ENCODE measurements at places on chromosomes 2 and 18.

DNA sequence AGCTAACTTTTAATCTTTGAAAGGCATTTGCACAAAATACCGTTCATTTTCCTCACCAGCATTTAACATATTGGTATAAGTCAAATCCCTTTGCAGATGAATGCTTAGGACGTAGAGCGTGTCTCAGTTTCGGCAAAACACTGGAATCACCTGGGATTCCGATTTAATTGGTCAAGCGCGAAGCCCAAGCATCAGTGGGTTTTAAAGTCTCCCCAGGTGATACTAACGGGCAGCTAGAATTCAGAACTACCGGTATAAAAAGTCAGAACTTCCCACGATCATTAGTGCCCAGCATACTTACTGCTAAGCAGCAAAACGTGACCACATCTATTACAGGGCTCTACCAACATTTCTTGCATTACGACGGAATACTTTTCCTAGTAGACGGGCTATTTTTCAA is 24.6 kb downstream of the ALPK2 start:
- no peak for DNase-seq

- no peak for DNase-seq
These were observed 46.6 kb downstream of the KCMF1 start for GRCh38 chr2:85017411-85018048.

DNA sequence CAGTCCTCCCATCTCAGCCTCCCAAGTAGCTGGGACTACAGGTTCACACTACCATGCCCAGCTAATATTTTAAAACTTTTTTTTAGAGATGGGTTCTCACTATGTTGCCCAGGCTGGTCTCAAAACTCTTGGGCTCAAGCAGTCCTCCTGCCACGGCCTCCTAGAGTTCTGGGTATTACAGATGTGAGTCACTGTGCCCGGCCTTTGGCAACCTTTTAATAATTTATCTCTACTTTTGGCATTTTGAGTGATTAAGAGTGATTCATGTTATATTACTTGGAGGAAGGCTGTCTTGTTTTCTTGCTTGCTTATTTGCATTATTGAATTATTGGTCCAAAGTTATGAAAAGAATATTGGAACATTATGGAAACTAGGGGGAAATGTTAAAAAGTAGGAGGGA is 24.3 kb downstream of the NCOA1 start:
- no peak for DNase-seq

DNA sequence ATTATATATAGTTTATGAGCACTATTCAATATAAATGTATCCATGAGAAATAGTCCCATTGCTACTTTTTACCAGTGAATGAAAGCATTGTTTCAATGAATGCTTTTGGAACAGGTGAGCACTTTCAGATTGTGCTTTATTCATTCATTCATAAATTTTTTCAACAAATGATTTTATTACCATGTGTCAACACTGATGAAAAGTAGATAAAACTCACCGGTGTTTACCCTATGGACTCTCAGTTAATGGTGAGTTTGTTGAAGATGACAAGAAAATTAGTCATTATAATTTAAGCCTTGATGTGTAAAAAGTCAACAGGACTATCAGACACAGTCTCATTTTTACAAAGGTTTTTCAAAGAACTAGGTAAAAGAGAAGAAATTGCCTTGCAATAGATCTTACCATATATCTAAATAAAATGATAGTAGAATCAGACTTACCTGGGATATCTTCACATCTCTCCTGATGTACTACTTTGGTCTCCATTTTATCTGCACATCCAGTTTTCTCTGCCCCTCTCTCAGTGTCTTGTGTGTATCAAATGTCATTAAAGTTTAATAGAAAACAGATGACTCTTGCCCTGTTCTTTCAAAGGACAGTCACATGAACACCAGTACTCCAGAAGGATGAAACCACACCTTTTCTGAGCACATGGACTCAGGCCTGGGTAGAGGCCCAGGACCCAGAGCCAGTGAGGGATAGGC is 325.3 kb upstream of the RND3 start:
- DNase-seq = no peak

DNA sequence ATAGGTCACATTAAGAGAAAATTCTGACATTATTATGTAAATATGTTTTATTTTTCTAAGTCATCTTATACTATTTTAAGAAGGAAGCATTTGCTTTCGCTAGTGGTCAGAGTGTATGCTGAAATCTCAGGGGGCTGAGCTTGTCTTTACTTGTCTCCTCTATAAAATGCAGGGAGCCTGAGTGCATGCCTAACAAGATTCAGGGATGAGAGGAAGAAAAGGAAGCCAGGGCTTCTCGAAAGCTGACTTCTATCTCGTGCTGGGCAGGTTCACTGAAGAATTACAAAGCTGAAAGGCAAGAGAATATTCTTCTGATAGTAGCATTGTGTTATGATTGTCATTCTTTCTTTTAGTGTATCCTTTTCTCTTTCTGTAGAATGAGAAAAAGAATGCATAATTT is 467.4 kb downstream of the SOX11 start:
- no peak for DNase-seq

- no peak for DNase-seq
These were observed 403 bp upstream of the CLUL1 start for GRCh38 chr18:596288-596881.

DNA sequence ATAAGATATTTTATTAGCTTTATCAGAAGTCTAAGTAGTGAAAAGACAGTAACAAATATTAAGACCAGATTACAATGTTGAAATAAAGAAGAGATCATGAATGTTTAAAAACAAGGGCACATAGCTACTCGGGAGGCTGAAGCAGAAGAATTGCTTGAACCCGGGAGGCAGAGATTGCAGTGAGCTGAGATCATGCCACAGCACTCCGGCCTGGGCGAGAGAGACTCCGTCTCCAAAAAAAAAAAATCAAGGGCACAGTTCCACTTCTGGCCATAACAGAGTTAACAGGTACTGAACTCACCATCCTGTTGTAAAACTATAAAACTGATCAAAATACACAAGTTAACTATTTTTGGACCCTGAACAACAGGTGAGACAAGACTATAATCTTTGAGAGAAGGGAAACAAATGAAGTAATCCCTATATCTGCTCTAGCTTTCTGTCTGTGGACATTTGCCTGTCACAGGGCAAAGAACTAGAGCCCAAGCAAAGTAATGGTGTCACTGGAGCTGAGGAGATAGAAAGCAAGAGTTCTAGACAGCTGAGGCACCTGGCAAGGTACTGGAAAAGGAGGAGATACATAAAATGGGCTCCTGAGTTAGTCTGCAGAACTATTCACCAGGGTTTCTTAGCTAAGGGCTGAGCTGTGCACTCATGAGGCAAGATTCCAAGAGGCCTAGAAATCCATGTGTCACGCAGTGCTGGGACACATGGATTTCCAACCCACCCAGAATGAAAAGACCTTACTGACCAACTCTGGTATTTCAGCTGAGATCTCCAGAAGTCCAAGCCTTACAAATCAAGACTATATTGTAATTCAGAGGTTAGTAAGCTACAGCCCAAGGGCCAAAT is 15.2 kb downstream of the MMADHC start:
- DNase-seq = no peak

DNA sequence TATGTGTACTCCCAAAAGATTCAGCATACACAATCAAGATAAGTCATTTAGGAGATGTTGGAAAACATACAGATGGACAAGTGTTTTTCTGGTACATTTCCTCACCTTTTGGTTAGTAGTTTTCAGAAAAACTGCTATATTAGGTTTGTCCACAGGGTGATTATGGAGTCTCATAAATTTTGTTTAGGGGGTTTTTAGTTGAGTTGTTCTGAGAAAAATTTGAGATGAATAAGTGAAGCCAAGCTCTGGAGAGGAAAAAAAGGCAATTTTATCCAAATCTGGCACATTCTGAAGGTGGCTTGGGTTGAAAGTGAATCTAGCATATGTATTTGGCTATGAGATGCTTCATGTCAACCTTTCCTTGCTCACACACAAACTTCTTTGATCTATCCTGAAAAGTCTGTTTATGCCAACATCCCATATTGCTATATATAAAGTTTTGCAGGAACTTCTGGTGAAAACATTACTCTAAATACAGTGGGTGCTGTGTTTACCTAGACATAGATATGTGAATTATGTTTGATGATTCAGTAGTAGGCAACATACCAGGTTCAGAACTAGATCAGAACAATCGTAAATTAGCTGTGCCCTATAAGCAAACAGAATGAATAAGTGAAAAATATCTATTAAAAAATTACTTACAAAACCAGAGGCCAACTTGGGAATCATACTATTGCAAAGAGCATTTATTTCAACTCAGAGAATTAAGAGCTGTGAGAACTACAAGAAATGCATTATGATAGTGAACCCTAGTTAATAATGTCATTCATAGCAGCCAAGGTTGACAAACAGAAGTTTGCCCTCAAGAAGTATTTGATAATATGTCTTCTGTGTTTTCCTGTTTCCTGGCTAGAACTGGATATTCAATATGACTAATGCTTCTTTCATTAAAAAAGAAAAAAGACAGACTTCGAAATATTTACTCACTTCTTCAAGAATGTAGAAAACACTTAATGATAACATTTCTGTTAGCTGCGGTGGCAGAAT is 552.0 kb downstream of the IRS1 start:
- DNase-seq = no peak

DNA sequence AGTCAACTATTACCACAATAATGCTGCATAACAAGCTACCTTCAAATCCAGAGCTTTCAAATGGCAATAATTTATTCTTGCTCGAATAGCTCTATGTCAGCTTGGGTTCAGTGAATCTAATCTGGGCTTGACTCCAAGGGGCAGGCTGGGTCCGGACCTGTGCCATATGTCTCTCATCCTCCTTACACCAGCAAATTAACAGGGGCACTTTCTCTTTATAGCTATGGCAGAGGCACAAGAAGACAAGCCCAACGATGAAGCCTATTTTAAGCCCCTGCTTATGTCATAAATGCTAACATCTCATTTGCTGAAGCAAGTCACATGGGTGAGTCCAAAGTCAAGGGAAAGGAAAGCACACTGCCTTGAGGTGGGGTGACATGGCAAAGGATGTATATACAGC is 13.3 kb upstream of the ZNF521 start:
- DNase-seq = no peak

DNA sequence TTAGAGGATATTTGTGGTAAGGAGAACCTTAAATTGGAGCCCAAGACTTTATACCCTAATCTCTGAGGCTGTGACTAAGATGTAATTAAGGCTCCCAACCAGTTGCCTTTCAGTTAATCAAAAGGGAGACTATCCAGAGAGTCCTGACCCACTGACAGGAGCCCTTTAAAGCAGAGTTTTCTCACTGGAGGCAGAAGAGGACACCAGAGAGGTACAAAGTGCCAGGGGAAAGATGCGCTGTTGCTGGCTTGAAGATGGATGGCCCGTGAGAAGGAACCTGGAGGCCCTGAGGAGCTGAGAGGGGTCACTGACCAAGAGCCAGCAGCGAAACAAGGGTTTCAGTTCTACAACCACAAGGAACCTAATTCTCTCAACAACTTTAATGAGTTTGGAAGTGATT is 137.3 kb downstream of the TMEM131 start:
- DNase-seq = no peak

DNA sequence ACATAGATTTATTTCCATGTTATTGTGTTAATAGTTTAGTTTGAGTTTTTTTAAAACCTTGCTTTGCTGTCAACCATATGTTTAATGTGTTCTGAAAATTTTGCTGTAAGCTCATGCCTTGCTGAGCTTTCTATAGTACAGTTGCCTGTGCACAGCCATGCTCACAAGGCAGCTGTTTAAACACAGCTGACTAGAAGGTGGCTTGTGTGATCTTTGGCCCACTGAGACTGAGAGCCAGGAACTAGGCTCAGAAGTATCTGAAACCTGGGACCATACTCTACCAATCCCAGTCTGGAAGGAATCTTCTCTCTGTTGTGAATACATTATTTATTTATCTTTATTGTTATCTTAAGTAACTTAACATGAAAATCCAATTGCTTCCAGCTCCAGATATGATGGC is 350.5 kb downstream of the KIAA1328 start:
- DNase-seq = no peak

- DNase-seq = no peak
These were observed 109.2 kb upstream of the VRK2 start for GRCh38 chr2:57937456-57937855.

- DNase-seq = no peak
These were observed 211.0 kb downstream of the SP3 start for GRCh38 chr2:173754165-173754564.

GRCh38 chr2:202311823-202312388 is 46.3 kb downstream of the NOP58 start:
- no peak for DNase-seq

DNA sequence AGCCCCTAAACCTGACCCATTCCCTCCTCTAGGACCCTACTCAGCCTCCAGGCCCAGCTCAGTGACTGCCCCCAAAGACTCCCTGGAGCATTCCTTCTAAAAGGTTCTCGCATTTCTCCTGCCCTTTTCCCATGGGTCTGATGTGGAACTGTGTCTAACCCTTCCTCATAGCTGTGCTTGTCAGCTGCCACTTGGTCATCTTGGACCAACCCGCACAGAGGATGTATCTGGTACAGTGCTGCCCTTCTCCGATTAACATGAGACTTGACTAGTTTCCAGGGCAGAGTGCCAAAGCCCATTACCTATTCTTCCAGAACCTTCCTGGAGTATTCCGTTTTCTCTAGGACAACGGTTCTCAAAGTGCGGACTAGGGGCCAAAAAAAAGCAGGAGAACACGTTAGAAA is 518 bp upstream of the NFU1 start:
- no peak for DNase-seq

GRCh38 chr2:205161156-205161839 is 521.0 kb upstream of the NRP2 start:
- no peak for DNase-seq

DNA sequence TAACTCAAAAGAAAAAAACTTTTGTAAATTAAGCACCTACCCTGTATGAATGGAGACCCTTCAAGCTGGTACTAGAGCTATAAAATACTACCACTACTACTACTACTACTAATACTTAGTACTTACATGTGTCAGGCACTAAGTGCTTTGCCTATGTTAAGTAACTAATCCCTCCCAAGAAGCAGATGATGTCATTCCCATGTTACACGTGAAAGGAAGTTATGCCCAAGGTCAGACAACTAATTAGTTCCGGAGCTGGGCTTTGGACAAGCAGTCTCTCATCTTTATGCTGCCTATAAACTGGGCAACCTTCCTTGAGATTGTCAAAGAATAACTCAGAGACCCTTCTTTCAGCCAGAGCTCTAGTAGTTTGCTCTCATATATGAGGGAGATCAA is 13.9 kb upstream of the ATP6V1B1 start:
- DNase-seq = no peak

DNA sequence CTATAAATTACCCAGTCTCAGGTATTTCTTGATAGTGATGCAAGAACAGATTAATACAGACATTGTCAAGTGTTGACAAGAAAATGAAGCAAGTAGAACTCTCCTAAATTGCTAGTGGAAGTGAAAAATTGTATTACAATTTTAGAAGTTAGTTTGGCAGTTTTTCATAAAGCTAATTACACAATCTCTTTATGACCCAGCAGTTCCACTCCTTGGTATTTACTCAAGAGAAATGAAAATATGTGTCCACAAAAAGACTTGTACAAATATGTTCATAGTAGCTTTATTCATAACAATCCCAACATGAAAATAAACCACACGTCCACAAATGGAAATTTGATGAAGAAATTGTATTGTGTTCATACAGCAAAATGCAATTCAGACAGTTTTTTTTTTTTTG is 49.4 kb downstream of the PDE1A start:
- no peak for DNase-seq

- no peak for DNase-seq
These were observed 39.9 kb downstream of the PRKCE start for GRCh38 chr2:45691171-45691999.
